KBM-7 (cell line): ENCODE measurements at places on chromosomes 7 and 10.

- DNase-seq, result no peak
Measured at GRCh38 chr10:60892571-60892970, 51.4 kb downstream of the RHOBTB1 start.

DNA sequence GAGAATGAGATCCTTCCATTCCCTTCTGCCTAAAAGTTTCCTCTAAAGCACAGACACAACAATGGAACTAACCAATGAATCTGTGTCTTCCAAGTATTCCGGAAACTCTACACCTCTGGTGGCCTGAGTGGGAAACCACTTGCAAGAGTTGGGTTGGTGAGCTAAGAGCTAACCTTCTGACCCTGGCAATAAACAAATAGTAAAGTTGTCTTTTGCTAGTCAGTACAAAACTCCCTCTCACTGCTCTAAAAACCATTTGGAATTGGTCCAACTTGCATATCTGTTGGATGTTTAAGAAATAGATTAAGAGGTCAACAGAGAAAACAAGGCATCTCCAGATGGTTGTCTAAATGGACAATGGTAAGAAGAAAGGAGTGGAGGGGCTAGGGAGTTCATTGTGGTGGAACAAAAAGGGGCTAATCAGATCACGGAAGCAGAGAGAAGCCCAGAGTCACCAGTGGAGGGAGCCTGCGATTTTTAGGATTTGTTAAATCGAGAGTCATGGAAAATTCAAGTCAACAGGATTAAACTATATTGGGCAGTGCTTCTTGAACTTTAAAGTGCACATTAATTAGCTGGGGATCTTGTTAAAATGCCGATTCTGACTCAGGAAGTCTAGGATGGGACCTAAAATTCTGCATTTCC is 192.3 kb downstream of the EVX1 start:
- DNase-seq, result no peak

- peak; percentile 75 for DNase-seq
Measured at GRCh38 chr7:64618785-64619456, 47.0 kb upstream of the ZNF107 start.

GRCh38 chr7:94350734-94351133 is 44.0 kb upstream of the COL1A2 start:
- DNase-seq, result no peak

DNA sequence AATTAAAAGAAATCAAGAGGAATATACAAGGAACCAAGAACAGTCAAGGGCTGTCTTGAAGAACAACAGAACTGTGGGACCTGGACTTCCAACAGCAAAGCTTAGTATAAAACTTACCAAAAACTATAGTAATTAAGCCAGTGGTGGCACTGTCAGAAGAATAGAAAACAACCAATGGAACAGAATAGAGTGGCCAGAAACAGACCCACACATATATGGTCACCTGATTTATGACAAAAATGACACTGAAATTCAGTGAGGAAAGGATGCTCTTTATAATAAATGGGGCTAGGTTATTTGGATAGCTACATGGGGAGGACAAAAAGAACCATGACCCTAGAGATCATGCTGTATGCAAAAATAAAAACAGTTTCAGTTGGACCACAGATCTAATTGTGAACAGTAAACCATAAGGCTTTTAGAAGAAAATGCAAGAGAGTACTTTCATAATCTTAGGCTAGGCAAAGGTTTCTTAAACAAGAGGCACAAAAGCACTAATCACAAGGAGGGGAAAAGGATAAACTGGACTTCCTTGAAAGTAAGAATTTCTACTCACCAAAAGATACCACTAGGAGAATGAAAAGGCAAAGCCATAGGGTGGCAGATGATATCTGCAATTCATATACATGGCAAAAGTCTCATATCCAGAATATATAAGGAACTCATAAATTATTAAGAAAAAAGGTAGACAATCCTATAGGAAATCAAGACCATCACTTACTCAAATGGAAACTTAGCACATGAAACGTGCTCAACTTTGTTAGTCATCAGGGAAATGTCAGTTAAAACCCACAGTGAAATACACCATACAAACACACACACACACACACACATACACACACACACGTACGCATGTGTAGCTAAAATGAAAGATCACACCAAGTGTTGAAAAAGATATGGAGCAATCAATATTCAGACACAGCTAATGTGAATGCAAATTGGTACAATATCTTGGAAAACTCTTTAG is 20.8 kb downstream of the HYCC1 start:
- DNase-seq, result no peak
